ENCODE measurements at places on chromosomes 1 and 21.

GRCh38 chr1:176110203-176110602 lies 96.9 kb downstream of the COP1 start:
- no peak for DNase-seq

GRCh38 chr1:41953291-41953690 lies 34.6 kb upstream of the HIVEP3 start:
- no peak for DNase-seq

DNA sequence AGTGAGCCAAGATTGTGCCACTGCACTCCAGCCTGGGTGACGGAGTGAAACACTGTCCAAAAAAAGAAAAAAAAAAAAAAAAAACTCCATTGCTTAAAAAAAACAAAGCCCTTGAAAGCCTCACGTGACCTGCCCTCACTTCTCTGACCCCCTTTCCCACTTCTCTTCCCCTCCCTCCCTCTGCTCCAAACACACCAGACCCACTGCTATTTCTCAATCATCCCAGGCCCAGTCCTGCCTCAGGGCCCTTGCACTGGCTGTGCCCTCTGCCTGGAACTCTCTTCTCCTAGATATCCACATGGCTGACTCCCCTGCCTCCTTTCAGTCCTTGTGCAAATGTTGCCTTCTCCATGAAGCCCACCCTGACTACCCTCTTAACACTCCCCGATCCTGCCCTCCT lies 45.4 kb upstream of the TARDBP start:
- no peak for DNase-seq

GRCh38 chr1:46188295-46189030 lies 9.8 kb downstream of the POMGNT1 start:
- no peak for DNase-seq

- DNase-seq = no peak
These were observed 71.5 kb downstream of the MACF1 start for GRCh38 chr1:39275836-39276507.

GRCh38 chr1:229278120-229278741 lies 7.3 kb downstream of the RAB4A start:
- DNase-seq = no peak

- DNase-seq = no peak
These were observed 49.3 kb downstream of the ADAMTS1 start for GRCh38 chr21:26795866-26796329.

DNA sequence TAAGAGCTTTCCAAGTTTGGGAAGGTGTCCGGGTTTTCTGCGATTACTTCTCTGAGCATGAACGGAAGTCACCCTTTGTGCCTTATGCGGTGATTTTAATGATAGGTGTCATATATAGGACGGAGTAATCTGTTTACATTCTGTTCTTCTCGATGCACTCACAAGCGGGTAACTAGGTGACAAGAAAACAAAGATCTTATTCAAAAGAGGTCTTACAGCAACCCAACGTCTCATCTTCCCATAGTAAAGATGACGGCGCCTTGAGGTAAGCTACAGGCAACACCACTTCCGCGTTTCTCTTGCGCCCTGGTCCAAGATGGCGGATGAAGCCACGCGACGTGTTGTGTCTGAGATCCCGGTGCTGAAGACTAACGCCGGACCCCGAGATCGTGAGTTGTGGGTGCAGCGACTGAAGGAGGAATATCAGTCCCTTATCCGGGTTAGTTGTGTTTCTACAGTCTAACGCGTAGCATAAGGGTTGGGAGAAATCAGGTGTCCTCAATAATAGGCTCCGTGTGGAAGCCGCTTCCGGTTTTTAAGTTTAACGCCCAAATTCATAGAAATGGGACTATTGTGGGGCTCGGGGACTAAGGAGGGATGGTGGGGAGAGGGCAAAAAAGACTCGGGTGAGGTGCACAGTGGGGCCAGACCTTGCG lies at the start of gene UFC1:
TSS of gene UFC1 (plus strand) at position 297 of the 656 bp plus-strand sequence. CDS start at position 317, 20 bp downstream.
- DNase-seq = peak; percentile 60

- no peak for DNase-seq
These were observed 14.5 kb downstream of the SYT11 start for GRCh38 chr1:155873860-155874259.

All from stimulated activated CD8-positive, alpha-beta memory T cell treated with anti-CD3 and anti-CD28 coated beads, Interleukin-4, amount 100 ng/mL, for 1 hour (primary cell).